NCI-H2171 (cell line): ENCODE measurements at places on chromosomes 2 and 18.

DNA sequence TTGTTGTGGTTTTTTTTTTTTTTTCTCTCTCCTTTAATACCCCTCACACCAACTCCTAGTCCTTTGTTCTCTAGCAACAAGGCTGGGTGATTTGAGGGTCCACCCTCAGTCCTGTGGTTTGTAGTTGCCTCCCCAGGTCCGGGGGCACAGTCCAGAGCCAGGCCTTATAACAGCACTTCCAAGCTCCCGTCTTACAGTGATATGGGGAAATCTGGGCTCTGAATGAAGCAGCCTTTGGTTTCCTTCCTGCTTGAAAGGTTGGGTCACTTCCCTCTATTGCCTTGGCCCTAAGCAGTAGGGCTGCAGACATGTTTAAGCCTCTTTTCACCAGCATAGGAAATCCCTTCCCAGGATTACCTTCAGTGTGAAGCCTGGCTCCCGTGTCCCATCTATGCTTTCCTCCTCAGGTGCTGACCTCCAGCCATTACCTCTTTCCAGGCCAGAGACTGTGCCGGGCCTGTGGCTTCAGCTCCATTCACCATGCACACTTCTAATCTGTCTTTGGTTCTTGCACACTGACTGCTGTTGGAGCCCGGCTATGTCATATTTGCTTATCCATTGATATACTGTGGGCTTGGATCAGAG, 21.2 kb upstream of the NTSR2 start:
- DNase-seq, result no peak

- DNase-seq, result no peak
Observed at GRCh38 chr18:74497324-74497676, 1.1 kb downstream of the CNDP2 start.

GRCh38 chr2:219643788-219644398, 16.5 kb downstream of the SLC4A3 start:
- no peak for DNase-seq

DNA sequence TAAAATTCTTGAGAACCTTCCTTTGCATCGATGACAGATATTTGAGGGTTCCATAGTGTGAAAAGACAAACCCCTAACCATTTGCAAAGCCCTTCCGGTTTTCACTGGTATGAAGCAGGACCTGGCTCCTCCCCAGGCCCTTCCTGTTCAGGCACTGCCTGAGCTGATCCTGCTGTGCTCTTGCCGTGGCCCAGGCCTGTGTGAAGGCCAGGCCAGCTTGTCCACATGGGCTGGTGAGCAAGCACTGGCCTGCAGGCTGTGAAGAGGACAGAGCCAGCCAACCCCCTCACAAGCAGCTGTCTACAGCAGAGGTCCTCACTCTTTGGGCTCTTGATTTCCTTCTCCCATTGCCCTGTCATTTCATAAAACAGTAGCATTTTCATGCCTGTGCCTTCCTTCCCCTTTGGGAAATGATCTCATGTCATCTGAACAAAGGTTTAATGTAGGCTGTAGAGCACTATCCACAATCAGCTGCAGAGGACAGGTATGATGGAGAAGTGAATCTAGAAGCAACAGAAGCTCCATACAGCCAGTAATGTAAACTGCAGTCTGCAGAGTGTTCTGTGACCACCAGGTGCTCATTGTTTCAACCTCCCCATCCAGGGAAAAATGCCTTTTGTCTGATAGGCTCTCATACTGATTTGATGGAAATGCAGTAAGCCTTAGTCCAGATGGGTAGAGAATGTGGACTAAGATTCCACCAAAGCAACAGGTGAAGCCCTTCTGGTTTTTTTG, 19.8 kb downstream of the MPHOSPH10 start:
- DNase-seq, result no peak
